Hippocampal formation (tissue), 2 donors: ENCODE measurements at places on chromosomes 2 and 18.
A peak's percentile ranks its signal among the peaks of the same experiment; 100 is the strongest.

DNA sequence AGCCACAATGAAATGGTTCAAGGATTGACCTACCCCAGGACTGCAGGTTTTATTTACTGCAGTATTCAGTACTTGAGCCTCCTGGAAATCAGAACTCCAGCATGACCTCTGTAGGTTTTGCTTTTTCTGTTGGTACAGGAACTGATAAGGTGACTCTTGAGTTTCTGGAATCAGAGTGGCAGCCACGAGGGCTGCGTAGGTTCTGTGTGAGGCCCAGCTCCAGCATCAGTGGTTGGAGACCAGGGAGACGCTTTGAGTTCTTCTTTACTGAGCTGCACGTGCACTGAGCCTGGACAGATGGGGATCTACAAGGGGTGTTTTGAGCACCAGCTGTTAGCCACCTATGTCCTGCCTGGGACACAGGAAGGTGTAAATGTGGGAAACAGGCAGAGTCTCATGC is 222.7 kb upstream of the EPAS1 start:
- no peak for DNase-seq

- DNase-seq = peak; percentile 5
These were observed 52.4 kb downstream of the LPIN1 start for GRCh38 chr2:11798701-11799435.

- DNase-seq = no peak
These were observed 113.0 kb downstream of the QPCT start for GRCh38 chr2:37457401-37457901.

- no peak for DNase-seq
These were observed 120.1 kb upstream of the MGAT5 start for GRCh38 chr2:134133622-134134312.

DNA sequence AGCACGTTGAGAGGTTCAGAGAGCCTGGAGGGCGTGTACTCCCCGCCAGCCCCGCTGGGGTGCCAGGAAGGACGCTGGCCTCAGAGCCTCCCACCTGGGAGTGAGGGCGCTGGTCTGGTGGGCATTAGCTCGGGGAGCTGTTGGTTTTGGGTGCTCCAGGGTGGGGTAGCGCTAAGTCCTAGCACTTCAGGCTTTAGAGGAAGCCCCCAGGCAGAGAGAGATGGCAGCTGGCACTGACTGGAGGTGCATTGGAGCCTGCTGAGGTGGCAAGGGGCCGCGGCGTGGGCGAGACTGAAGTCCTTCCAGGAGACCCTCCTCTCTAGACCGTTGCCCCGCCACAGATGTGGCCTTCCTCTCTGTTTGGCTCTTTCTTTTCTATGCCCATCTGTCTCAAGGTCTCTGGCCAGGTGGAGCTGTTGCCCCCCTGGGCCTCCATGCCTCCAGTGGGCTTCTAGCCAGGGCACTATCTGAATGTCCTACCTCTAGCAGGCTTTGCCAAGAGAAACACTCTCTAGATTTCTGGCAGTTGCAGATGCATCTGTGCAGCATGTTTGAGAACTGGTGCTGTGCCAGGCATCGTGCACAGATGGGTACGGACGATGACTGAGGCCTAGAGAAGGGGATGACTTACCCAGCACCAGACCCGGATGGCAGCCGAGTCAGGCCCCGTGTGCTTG is 6.6 kb downstream of the CAPN10 start:
- DNase-seq = no peak

- DNase-seq = no peak
These were observed 13.3 kb downstream of the ATF2 start for GRCh38 chr2:175154661-175155082.

DNA sequence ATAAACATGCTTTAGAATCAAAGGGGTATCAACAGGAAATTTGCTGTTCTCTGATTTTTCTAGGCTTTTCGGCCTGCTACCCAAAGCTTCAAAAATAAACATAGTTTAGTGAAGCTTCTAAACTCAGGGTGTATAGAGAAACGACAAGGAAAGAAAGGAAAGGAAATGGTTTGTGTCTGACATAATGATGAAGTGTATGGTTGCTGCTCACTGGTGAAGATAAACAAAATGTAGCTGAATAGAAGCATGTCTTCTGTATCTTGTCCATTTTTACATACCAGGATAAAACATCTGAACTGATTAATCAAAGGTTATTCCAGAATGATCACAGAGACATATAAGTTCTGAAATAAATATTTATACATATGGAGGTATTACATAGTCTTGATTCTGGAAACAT is 1324.6 kb upstream of the NRXN1 start:
- DNase-seq = no peak

- no peak for DNase-seq
These were observed 43.4 kb downstream of the EPB41L3 start for GRCh38 chr18:5500158-5500939.

GRCh38 chr2:43201497-43201896 is 24.9 kb downstream of the ZFP36L2 start:
- no peak for DNase-seq

DNA sequence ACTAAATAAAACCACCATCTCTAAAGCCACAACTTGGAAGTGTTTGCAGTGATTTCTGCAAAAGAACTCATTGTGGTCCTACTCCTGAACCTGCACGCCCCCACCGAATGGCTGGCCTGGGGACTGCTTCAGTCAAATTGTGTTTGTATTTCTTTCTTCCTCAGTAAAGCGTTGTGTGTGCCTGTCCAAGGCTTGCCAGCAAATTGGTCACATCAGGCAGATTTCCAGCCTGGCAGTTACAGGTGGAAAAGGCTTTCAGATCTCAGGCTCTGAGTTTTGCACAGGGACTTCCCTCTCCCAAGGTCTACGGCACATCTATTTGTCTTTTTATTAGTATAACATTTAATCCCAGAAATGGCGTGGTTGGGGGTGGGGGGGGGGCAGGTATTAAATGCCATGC is 54.0 kb upstream of the NOSTRIN start:
- no peak for DNase-seq

- DNase-seq = peak; percentile 81
These were observed 25.0 kb upstream of the PHLPP1 start for GRCh38 chr18:62690236-62690815.

DNA sequence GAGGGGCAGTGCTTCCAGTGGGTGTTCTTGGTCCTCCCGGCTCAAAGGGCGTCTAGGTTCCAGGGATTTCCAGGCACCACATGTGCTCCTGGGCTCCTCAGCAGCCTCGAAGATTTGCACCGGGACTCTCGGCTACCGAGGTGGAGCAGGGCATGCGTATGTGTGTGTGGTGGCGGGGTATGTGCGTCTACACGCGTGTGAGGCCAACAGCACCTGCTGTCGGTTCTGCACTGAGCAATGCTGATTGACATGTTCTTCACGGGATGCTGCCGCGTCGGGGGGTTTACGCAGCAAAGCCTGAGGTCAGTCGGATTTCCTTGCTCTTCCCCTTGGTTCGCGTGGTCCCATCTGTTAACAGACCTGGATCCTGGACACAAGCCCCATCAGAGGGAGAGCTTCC is 119.8 kb downstream of the NDUFA10 start:
- DNase-seq = no peak

GRCh38 chr18:59323931-59324622 is 5.6 kb upstream of the CPLX4 start:
- no peak for DNase-seq

DNA sequence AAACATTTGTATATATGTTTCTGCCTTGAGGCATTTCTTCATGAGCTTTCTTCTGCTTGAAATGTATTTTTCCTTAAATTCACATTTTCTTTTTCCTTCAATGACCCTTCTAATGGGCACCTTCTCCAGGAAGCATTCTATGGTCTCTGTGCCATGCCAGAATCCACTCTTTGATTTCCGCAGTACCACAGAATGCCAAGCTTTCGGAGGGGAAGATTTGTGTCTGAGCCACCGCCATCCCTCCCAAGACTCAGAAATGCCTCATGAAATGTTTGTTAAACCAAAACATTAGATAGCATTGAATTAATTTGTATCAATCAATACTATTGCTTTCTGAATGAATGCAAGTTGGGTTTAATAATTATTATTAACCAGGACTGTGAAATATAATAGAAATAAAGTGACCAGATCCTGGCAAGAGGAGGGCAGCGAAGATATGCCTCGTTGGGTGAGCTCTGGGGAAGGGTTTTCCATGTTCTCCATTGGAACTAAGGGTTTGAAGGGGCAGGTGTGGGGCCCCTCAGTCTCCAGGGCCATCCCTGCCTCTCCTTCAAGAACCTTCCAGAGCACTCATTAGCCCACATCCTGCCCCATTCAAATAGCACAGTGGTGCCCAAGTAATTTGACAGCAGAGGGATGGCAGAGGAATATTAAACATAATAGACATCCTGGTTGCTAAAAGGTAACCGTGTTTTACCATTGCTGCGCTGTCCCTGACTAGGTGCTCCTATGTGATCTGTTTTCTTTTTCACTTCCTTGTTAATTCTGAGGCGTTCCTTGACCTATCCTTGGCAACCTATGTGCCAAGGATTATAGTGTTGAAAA is 189.6 kb downstream of the MYCN start:
- no peak for DNase-seq
